ENCODE measurements at places on chromosomes 12 and 14. TPM values are rescaled to one million over a fixed set of nuclear protein-coding genes. Genes with fewer than 3 reads are reported as not detected.

GRCh38 chr14:75989134-75989533 is 3.6 kb downstream of the IFT43 start:
- H3K27ac ChIP-seq, result no peak overlapping the region
- H3K4me1 ChIP-seq, result peaks cover 12% of the 10 kb centered on the region
- no peak overlapping the region for H3K4me3 ChIP-seq
- DNase-seq, result no peak

NELL2 gene
- 203 TPM for polyA plus RNA-seq

CFAP54 gene
- polyA plus RNA-seq, result 0.08 TPM

DNA sequence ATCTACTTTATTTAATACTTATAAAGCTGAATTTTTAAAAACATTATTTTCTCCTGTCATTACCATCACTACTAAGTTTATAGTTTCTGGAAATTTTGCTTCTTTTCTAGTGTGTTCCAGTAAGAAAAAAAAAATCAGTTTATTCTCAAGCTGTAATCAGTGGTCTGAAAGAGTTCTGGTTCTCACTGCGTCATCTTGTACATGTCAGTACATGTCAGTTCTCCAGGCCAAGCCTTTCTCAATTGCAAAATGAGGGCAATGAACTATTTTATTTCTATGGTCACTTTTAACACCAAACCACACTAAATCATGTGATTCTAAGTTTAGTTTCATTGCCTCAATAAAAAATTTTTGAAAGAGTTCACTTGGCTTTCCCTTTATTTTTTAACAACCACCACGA is 468.9 kb upstream of the LRFN5 start:
- no peak overlapping the region for H3K4me3 ChIP-seq
- DNase-seq, result no peak
- no peaks in the 10 kb centered on the region for H3K4me1 ChIP-seq
- no peak overlapping the region for H3K27ac ChIP-seq
- no peaks in the 10 kb centered on the region for H3K27me3 ChIP-seq
- no peaks in the 10 kb centered on the region for H3K36me3 ChIP-seq

- H3K27me3 ChIP-seq, result peaks cover 10% of the 10 kb centered on the region
- no peaks in the 10 kb centered on the region for H3K4me1 ChIP-seq
- no peak overlapping the region for H3K4me3 ChIP-seq
- H3K27ac ChIP-seq, result no peak overlapping the region
- no peaks in the 10 kb centered on the region for H3K36me3 ChIP-seq
Observed at GRCh38 chr14:99649219-99649618, 4.3 kb downstream of the HHIPL1 start.

DNA sequence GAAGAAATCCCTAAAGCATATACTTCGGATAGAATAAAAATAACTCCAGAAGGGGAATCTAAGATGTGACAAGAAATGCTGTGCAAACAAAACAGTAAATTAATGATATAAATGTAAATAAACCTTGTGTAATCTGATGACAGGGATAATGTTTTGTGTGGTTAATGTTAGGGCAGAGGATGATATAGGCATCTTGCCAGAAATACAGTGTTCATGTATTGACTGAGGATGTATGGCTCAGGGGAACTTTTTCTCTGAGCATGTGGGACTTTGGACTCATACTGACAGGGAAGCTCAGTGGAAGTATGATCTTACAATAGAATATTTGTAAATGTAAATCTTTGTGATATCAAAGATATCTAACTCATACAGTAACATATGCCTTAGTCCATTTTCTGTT is 420.2 kb downstream of the TMTC2 start:
- no peak overlapping the region for H3K27ac ChIP-seq
- no peak for DNase-seq
- H3K4me1 ChIP-seq, result no peaks in the 10 kb centered on the region
- H3K4me3 ChIP-seq, result no peak overlapping the region
- H3K36me3 ChIP-seq, result no peaks in the 10 kb centered on the region

DNA sequence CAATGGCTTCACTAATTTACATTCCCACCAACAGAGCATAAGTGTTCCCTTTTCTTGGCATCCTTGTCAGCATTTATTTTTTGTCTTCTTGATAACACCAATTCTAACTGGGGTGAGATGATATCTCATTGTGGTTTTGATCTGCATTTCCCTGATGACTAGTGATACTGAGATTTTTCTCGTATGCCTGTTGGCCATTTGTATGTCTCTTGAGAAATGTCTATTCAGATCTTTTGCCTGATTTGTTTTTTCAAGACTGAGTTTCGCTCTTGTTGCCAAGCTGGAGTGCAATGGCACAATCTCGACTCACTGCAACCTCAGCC is 4.7 kb upstream of the PLD4 start:
- no peaks in the 10 kb centered on the region for H3K4me1 ChIP-seq
- H3K36me3 ChIP-seq, result no peaks in the 10 kb centered on the region
- no peak overlapping the region for H3K4me3 ChIP-seq
- no peak overlapping the region for H3K27ac ChIP-seq
- H3K27me3 ChIP-seq, result no peaks in the 10 kb centered on the region
- DNase-seq, result no peak

Data from CD8-positive, alpha-beta memory T cell (primary cell).